ENCODE measurements at places on chromosomes 12 and 14.

DNA sequence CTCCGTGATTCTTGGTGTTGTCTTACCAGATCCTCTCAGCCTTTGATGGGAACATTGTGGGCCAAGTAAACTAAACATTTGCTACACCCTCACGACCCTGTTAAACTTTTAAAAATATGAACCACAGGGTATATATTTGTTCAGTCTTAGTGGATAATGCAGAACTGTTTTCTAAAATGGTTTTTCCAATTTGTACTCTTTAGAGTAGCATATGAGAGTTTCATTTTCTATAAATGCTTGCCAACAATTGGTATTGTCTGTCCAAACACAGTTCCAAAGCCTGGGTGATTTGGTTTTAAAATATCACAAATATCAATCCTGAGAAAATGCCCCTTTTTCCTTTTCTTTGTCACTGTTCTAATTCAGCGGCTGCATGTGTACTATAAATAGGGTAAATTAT, 6.7 kb upstream of the IL22 start:
- no peak for DNase-seq

DNA sequence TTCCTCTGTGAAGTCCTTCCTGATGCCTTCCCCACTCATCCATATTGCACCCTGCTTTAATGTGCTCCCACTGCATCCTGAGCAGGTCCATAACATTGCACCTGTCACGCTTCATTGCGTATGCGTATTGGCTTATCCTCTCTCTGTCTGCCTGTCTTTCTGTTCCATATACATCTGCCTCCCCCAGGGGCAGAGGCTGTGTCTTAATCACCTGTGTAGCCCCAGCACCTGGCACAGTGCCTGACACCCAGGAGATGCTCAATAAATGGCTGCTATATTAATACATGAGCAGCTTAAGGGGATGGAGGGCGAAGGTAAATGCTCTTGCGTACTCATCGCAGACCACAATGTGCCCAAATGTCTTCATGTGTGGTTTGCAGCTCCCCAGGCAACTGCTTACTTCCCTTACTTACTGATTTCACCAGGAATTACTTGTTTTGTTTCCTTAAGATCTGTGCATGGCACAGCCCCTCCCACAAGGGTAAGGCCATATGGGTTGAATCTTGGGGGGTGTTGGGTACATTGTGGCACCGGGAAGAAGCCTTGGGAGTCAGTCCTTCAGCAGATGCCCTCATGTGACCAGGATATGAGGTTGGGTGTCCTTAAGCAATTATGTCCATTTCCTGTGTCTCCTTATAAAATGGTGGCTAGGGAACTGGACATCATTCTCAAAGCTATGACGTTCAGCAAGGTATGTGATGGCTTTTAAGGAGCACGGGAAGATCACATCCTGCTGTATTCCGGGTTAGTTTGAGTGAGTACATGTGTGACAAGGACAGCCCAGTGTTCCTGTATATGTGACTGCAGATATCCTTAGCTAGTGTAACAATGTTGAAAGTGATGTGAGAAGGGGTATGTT, 848 bp upstream of the CPNE6 start:
- no peak for DNase-seq

GRCh38 chr14:101585211-101585610, 23.9 kb downstream of the DIO3 start:
- no peak for DNase-seq

- no peak for DNase-seq
Observed at GRCh38 chr12:45415393-45415817, 199.5 kb downstream of the ANO6 start.

DNA sequence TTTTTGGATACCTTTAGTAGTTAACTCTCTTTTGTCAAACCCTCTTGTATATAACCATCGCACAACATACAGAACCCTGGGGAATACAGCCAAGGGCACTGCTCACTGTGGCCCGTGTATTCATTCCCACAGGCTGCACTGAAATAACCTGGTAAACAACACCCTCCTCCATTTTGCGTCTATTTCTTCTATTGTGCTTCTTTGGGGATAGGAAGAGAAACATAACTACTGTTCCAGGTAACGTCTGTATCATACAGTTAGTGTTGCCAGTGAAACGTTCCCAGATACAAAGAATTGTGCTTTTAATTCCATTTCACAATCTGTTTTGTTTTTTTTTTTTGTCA, 9.6 kb downstream of the C12orf76 start:
- DNase-seq = no peak

All from hippocampal formation (tissue), 2 donors.